ENCODE measurements at places on chromosomes 3 and 15.

DNA sequence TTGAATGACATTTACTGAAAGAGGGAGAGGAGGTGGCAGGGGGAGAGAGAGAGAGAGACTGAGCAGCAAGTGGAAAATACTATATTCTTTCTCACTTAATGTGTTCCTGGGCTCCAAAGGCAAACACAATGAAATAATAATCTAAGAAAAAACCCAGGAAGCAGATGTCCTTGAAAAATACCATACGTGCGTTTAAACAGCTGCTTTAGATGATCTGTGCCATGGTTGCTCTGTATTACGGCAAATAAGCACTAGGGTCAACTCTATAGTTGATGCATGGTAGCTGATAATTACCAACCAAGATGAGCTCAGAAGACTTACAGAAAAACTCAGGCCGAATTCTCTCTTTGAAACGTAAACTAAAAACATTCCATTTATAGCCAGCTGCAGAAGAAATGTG is 410.3 kb upstream of the TBL1XR1 start:
- ATAC-seq = no peak

GRCh38 chr3:146739203-146739671 is 134.1 kb upstream of the PLSCR5 start:
- no peak for ATAC-seq

DNA sequence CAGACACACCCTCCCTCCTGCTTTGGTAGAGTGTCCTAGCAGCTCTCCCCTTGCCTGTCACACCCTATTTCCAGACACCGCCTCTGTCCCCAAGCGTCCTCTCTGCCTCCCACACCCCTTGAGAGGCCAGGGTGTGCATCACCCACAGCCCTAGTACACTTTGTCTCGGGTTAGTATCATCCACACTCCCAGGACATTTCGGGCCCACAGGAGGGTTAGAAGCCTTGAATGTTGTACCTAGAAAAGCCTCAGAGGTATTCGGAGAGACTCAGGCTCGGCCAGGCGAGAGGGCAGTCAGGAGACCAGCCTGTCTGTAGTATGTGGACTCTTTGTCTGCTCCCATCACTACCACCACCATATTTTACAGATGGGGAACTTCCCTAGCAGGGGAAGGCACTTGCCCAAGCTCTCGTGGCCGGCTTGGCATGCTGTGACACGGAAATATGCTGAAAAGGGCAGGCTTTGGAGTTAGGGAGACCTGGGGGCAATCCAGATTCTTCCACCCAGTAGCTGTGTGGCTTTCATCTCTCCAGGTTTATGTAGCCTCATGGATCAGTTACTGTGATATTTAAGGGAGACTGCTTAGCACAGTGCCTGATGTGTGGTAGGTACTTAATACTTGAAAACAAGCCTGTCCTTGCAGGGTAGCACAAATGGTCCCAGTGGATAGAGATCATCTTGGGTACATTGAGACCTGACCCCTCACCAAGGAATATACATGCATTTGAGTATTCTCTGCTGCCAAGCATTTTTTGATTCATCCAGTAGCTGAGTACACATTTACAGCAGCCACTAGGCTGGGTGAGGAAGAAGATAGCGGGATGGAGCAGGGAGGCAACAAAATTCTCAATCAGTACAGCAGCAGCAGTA is 1.4 kb downstream of the TMEM43 start:
- no peak for ATAC-seq

DNA sequence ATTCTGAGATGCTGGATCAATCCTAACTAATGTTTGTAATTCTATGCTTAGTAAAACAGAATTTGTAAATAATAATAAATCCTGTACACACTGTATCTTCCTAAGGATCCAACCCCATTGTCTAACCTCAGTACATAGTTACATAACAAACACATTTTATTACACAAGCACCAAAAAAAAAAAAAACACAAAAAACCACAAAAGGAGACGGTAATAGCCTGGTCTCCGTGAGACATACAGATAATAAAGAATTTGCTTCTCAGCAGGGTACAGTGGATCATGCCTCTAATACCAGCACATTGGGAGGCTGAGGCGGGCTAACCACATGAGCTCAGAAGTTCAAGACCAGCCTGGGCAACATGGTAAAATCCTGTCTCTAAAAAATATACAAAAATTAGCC is 558.7 kb downstream of the MAGI1 start:
- ATAC-seq = no peak

GRCh38 chr3:39284457-39284881 is 4.6 kb upstream of the CX3CR1 start:
- no peak for ATAC-seq

GRCh38 chr3:31242026-31242960 is 290.4 kb upstream of the STT3B start:
- peak; percentile 78 for ATAC-seq

GRCh38 chr3:176941689-176942088 is 255.6 kb downstream of the TBL1XR1 start:
- ATAC-seq = no peak

DNA sequence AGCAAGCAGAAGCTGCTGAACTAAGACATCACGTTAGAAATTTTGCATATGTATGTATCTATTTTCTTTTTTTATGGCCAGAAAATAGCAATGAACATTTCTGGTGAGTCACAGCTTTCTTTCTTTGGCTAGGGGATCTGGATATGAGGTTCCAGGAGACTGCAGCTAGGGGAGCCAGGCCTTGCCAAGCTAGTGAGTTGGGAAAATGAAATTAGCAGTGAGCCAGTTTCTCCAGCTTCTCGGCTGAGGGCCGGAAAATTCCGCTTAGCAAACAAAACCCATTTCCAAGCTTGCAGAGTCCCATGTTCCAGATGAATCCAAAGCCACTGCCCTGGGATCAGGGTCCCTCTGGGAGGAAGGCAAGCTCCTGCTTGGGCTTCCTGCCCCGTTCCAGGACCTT is 137.6 kb downstream of the SRGAP3 start:
- ATAC-seq = no peak

GRCh38 chr15:90889313-90889730 is 5.0 kb downstream of the FES start:
- peak; percentile 44 for ATAC-seq
